ENCODE measurements at places on chromosomes 13 and 19.

DNA sequence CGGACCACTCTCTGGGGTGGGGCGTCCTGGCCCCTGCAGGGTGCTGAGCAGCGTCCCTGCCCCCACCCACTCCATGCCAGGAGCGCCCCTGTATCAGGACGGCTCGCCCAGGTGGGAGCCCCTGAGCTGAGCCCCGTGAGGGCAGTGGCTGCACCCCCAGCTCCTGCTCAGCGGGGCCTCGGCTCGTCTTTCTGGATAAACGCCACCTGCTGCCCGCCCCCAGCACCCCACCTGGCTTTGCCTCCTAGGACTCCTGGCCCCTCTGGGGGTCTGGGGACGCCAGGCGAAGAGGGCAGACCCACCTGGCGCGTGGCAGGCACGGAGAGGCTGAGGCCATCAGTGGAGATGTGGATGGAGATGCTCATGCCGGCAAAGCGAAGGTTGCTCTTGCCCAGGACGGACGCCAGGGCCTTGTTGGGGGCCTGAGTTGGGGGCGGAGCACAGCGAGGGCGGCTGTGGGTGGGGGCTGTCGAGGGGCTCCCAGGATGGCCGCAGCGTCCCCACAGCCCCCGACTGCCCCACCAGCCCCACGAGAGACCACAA, 22.3 kb downstream of the SHC2 start:
- DNase-seq = no peak

DNA sequence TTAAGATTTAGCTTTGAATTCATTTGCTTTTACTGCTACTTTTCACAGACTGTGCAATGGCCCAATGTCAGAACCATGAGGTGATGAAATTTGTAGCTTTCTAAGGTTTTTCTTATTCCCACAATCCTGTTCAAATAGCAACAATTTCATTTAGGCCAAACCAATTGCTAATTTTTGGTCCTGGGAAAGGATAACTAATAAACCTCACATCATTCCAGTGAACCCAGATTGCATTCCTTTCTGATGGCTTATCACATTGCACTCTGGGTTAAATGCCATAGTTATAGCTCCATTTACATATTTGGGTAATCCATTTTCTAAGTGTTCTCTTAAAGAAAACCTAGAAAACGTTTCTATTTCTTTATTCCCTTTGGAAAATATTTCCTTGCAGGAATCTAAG, 22.9 kb upstream of the POMP start:
- DNase-seq = no peak

DNA sequence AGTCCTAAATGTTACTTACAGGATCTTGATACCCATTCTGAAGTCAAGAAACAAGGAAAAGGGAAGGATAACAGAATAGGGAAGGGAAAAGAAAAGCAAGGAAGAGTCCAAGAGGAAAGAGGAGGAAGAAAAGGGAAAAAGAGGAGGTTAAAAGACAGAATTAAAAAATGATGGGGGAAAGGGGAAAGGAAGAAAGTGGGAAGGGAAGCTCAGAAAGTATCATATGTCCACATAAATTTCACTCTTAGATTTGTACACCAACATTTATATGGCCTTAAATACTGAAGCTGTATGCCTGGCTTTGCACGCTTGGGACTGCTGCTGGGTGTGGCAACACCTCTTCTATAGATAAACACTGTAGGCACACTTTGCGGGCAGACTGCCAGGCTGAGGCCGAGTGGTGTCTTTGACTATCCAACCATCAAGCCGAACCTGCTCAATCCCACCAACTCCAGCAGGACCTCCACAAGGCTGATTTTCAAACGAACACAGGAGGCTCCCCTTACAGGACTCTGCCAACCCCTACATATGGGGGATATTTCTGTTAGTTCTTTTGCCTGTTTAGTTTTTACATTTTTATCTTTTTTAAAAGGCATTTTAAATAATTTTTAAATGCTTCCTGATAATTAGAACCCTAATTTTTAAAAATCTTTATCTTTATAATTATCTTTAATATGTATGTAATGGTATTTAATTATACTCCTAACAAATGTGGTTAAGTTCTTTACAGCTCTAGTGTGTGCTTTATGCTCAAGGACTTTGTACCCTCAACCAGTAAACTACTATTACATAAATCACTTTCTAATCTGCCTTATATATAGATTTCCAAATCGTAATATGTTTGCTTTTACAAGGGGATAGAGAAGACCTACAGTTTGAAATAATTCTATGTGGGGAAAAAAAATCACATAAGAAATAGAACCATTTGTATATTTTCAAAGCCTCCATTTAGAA, 154.2 kb downstream of the DIAPH3 start:
- no peak for DNase-seq

DNA sequence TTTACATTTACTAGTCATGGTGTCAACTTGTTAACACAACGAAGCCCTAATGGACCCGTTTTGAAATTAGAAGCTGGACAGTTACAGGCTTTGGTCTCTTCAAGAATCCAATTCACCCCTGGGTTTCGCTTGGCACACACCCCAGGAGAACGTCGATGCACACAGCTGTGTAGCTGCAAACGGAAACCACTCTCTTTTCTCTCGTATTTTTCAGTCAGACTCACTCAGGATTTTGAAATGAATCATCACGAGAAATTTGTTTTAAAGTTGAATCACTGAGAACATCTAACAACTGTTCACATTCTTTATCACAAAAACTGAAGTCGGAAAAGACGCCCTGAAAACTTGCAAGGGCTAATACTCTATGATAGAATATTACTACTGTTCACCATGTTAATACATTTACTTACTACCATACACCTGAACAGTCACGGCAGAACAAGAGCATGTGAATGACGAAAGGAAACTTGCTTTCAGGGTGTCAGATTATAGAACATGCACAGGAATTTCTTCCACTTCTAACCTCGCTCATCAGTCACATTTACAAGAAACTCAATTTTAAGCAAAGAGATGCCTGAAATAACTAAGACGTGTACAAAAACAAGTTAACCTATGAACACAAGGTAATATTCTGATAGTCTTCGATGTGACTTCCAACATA, 4.7 kb downstream of the PNMA8A start:
- DNase-seq = no peak

- no peak for DNase-seq
These were observed 904.8 kb upstream of the PCDH20 start for GRCh38 chr13:62320129-62321108.

GRCh38 chr19:45878043-45878794, 7.7 kb downstream of the IRF2BP1 start:
- DNase-seq = no peak

DNA sequence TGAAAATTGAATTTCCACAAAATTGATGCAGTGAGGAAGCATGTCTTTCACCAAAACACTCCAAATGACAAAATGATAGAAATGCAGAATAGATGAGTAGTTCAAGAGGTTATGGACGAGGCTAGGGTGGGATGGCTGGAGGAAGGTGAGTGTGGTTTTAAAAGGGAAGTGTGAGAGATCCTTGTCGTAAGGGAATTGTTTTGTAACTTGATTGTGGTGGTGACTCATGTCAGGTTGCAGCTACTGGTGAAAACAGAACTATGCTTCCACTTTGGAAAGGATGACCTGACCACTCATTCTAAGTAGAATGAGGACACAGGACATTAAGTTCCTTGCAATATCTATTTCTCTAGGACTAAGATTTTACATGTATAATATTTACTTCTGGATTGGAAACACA, 345.7 kb downstream of the MTUS2 start:
- DNase-seq = no peak

DNA sequence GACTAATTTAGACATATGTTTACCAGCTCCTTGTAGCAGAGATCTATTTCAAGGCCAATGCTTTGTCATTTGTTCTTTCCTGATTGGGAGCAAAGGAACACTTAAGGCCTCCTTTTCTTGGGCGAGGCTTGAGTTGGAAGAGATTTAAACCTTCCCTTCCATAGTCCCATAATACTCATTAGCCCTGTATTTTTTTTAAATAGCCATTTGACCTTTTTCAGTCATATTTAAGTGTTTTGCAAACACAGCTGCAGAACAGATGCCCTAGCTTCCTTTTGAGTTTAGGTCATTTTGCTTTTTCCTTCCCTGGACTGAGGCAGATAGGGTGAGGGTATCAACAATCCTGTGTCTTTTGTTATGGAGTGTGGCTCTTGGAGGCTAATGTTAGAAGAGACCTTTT, 198.3 kb downstream of the NBEA start:
- DNase-seq = no peak

GRCh38 chr13:98171900-98172589, 5.0 kb downstream of the RNF113B start:
- peak; percentile 44 for DNase-seq

DNA sequence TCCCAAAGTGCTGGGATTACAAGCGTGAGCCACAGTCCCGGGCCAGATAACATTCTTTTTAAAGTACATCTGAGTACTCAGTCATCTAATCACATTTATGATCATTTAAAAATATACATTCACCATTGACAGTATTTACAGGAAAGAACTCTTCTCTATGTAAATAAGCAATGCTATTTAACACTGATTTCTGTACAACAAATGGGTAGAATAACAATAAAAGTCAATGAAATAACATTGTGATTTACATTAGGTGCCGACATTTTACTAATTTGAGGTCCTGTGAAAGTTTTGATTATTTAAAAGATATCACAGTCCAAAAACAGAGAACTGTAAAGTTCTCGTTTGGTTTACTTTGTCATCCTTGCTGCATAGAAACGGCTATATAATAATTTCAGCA, 1763.7 kb downstream of the SLITRK1 start:
- no peak for DNase-seq

- DNase-seq = no peak
These were observed 3.1 kb downstream of the TSC22D1 start for GRCh38 chr13:44573071-44573470.

- DNase-seq = no peak
These were observed 14.1 kb upstream of the CCNA1 start for GRCh38 chr13:36418022-36418805.

DNA sequence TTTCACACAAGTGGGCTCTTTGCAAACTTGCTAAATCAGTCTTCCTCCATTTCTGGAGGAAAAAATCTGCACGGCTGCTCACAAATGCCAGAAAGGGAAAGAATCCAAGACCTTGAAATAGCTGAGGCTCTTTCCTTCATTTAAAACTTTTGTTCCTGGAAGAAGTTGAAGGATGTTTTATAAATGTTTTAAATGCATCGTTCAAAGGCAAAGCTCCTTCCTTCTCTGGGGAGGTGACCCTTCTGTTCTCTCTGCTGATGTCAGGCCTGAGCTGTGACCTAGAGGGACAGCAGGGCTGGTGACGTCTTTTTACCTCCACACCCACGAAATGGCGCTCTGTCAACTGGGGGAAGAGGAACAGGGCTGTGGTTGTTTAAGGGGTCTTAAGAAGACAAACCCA, 376.4 kb upstream of the ZNF507 start:
- DNase-seq = no peak

DNA sequence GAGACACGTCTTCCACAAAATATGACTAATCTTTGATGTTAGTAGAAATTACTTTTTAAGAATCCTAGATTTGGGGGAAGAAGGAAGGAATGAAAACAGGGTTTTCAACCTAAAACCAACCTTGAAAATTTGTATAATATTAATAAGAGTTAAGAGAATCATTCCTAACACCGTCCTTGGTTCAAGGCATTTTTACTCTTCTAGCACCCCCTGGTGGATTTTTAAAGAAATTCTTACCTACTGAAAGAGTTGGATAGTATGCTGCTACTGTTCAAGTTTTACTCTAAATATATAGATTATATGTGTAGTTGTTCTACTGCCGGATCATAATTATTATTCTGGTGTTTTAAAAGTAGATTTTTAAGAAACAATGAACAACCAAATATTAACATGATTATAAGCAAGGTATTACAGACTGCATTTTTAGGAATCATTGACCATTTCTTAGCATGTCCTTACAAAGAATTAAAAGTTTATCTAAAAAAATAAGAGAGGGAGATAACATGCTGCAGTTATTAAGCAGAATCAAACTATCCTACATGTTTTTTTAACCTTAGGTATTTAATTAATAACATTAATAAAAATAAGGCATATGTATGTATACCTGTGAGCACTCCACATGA, 7.4 kb upstream of the SLITRK6 start:
- no peak for DNase-seq

- no peak for DNase-seq
These were observed 68.3 kb downstream of the FGF14 start for GRCh38 chr13:102333320-102334198.

Measured in C1 segment of cervical spinal cord (tissue), 14 donors.